ENCODE measurements at places on chromosomes 16 and 17.

- DNase-seq = no peak
Observed at GRCh38 chr17:62052765-62053338, 12.2 kb downstream of the MED13 start.

- DNase-seq = no peak
Observed at GRCh38 chr17:20282526-20283308, 184.6 kb downstream of the LGALS9B start.

- DNase-seq = no peak
Observed at GRCh38 chr17:75670868-75671267, 3.7 kb downstream of the SAP30BP start.

DNA sequence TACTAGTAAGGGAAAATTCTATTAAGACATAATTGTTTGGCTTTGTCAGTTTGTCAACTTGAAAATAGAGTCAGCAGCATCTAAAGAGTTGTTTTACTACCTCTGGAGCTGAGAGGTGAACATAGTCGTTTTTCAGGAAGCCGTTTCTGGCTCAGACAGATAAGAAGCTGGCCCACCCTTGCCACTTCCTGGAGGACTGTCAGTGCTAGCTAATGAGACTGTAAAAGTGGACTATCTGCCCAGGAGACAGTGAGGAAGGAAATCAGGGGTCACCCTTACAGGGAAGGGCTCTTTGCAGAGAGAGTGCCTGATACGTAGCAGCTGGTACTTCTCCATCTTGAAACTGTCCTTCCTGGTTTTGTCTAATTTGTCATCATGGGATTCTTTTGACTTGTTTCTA is 328.7 kb downstream of the WWOX start:
- no peak for DNase-seq

GRCh38 chr16:66205287-66206231 is 160.9 kb upstream of the CDH5 start:
- no peak for DNase-seq

DNA sequence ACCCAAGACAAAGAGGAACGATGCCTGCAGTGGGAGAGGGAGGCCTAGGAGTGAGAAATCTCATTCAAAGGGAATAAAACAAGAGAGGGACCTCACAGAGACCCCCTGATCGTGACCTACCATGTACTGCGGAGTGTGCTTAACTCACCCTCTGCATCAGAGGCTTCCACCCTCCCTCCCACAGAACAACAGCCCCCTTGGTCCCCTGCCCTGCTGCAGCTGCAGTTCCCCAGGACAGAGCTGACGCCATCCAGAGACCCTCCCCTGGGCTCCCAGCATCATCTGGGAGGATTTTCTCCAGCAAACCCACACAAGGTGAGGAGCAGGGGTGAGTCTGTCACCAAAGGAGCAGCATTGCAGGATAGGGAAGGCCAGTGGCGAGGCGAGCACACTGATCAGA is 39.8 kb downstream of the TLE7 start:
- DNase-seq = no peak

Data from skeletal muscle cell (primary cell).